ENCODE measurements at places on chromosomes 3 and 15.
A peak's percentile ranks its signal among the peaks of the same experiment; 100 is the strongest.

- no peak overlapping the region for H3K27ac ChIP-seq
- no peaks in the 10 kb centered on the region for H3K27me3 ChIP-seq
- peaks cover 3% of the 10 kb centered on the region for H3K4me1 ChIP-seq
- H3K4me3 ChIP-seq: no peak overlapping the region
- DNase-seq: no peak
- no peaks in the 10 kb centered on the region for H3K36me3 ChIP-seq
Observed at GRCh38 chr3:128240232-128240631, 87.0 kb downstream of the EEFSEC start.

- DNase-seq: no peak
- H3K27ac ChIP-seq: no peak overlapping the region
- no peak overlapping the region for H3K4me3 ChIP-seq
- H3K36me3 ChIP-seq: no peaks in the 10 kb centered on the region
- H3K4me1 ChIP-seq: no peaks in the 10 kb centered on the region
Observed at GRCh38 chr15:28273873-28274610, 47.9 kb downstream of the HERC2 start.

DNA sequence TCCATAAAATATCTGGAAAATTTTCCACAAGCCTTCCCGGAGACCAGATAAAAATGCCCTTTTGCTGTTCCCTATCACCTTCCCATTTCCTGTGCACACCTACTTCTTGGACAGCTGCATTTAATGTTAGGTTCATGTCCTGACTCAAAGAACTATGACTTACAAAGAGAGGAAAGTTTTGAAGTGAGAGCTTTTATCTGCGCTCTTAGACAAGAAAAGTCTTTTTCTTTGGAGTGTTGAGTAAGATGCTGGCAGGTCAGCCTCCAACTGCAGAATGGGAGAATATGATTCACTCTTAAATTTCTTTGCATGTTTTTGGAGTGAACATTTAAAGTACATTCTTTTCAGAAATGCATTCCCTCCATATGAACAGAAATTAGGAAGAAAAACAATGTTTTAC is 147.3 kb upstream of the DPH6 start:
- peaks cover 12% of the 10 kb centered on the region for H3K4me1 ChIP-seq
- H3K27ac ChIP-seq: peak overlapping the region; percentile 83
- no peak for DNase-seq
- H3K4me3 ChIP-seq: no peak overlapping the region
- no peaks in the 10 kb centered on the region for H3K27me3 ChIP-seq

DNA sequence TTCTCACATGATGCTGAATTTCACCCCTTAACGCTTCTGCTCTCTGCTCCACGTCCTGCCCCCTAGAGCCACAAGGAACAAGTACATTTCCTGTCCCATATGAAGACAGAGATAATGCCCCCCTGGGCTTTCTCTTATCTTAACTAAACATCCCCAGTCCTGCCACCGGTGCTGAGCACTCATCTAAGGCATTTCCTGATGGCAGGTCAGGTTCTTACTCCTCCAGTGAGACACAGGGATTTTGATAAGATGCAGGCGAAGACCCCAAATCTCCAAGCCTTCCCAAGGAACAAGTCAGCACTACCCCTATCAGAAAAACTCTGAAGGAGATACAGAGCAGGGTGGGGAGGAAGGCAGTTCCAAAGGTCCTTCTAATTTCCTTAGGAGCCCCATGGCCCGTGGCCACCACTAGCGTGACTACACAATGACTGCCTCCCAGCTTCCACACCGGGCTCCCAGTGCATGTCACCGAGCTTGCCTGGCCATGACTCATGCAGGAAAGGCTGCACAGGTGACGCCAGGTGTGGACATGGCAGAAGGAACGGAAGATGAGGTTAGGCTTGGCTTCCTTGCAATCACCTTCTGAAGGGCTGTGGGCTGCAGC is 152.9 kb downstream of the XXYLT1 start:
- no peaks in the 10 kb centered on the region for H3K36me3 ChIP-seq
- H3K27ac ChIP-seq: no peak overlapping the region
- DNase-seq: no peak
- H3K4me1 ChIP-seq: no peaks in the 10 kb centered on the region

DNA sequence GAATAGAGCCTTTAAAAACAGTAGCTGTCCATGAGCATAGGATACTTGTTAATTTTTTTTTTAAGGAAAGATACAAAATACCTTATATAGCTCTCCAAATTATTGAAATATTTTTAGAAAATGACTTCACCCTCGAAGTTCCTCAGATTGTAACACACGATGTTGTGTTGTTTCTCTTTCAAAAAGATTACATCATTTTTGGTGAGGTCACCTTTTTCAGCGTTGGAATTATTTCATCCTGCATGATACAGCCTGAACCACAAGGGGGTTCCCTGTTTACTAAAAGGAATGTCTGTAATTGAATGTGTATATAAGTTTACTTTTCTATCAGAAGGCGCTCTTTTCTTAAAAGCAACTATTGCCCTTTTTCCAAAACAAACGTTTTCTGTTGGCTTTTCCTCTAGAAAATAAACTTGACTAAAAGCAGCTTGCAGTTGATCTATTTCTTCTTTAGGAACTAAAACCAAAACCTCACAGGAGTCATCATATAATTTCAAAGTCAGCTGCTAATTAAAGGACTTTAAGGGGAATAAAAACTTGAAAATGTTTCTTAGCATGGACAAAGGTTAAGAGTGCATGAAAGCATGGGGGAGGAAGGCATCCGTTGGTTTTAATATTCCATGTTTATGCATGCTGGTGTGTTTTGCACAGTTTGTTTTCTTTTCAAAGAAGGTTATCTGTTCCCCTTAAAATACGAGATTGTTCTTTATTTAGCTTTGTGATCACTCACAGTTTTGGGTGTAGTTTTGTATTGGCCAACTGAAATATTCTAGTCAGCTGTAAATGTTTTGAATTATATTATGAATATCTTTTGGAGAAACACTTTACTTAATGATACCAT is 29.4 kb downstream of the LYSMD4 start:
- DNase-seq: no peak
- no peak overlapping the region for H3K4me3 ChIP-seq
- no peaks in the 10 kb centered on the region for H3K36me3 ChIP-seq
- H3K27me3 ChIP-seq: no peaks in the 10 kb centered on the region

All from uterus (tissue), 4 donors.